ENCODE measurements at places on chromosomes 2 and 18.

GRCh38 chr2:109472974-109473373 lies 140.8 kb downstream of the SEPTIN10 start:
- DNase-seq: no peak

GRCh38 chr2:172510088-172510487 lies 45.8 kb upstream of the PDK1 start:
- no peak for DNase-seq

DNA sequence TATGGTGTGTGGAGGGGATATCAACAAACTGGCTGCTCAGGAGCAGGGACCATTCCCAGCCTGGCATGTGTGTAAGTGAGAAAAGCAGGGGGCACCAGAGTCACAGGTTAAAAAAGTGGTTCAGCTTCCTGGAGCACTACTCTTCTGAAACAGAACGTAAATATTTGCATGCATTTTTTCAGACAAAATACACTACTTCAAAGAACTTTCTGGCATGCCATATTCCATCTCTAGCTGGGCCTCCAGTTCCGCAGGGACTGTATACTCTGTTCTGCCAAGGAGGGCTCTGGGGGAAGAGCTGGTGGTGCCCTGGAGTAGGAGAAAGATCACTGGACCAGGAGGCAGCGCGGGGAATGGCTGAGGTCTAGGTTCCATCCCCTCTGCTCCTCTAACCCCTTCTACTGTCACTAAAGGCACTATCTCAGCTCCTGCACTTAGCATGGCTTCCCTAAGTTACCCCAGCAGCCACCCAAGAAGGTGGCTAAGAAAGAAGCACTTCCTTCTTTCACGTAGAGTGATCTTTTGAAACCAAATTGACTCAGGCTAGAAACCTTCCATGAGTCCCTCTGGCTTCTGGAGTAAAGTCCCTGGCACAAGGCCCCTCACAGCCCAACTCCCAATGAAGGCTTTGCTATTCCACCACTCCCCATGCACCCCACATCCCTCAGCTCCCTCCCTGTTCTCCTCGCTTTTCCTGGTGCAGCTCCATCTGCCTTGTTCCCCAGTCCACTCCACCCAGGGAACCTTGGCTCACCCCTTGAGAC lies 57.6 kb upstream of the CABLES1 start:
- no peak for DNase-seq

DNA sequence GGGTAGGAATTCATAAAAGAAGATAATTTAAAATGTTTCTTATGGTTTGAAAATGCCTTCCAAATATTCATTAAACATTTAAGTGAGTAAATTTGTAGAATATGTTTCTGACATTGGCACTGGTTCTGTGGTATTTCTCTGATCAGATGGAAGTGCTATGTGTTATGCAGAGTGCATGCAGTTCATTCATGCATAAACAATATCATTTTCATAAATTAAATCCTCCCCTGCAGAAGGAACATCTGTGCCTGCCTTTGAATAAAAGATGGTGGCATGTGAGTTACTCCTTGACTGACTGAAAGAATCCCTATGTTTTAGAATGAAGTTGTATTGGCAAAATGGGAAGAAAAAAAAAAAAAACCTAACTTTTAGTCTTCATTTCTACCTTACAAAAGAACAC lies 5.9 kb downstream of the NEUROD1 start:
- no peak for DNase-seq

- DNase-seq: peak; percentile 57
Observed at GRCh38 chr2:231613663-231614558, 21.2 kb downstream of the TEX44 start.

GRCh38 chr18:7248877-7249276 lies 18.0 kb downstream of the LRRC30 start:
- no peak for DNase-seq

DNA sequence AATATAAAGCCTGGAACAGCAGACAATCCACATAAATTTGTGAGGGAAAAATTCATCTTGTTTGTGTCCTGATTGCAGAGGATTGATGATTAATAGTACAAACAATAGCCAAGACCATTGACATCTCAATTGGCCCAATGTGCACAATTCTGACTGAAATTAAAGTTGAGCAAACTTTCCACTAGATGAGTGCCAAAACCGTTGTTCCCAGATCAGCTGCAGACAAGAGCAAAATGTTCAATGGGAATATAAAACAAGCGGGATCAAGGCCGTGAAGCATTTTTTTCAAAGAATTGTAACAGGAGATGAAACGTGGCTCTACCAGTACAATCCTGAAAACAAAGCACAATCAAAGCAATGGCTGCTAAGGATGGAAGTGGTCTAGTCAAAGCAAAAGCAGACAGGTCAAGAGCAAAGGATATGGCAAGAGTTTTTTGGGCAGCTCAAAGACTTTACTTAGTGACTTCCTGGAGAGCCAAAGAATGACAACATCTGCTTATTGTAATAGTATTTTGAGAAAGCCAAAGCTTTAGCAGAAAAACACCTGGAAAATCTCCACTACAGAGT lies 55.9 kb upstream of the KIF5C start:
- DNase-seq: no peak

GRCh38 chr18:21342372-21342771 lies 100.3 kb downstream of the GREB1L start:
- no peak for DNase-seq

DNA sequence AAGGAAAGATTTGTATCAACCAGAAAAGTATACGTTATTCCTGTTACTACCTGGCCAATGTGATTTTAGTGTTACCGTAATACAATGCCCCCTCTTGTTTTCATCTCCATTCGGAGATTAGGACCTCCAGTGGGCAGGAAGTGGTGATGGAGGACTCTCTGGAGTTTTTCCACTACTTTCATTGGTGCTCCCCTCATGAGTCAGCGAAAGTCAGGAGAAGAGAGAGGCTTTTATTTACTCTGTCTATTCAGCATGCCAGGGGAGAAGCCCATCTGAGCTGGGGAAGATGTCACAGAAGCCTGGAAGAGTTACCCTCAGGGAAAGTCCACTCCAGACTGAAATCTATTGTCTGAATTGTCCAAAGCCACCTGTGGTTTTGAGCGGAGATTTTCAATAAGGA lies 88.2 kb upstream of the THUMPD2 start:
- DNase-seq: no peak

GRCh38 chr18:76233876-76234675 lies 261.0 kb downstream of the ZNF516 start:
- DNase-seq: no peak

Measured in omental fat pad (tissue), 4 donors.